GM18507 (cell line): ENCODE measurements at places on chromosomes 13 and 19.

DNA sequence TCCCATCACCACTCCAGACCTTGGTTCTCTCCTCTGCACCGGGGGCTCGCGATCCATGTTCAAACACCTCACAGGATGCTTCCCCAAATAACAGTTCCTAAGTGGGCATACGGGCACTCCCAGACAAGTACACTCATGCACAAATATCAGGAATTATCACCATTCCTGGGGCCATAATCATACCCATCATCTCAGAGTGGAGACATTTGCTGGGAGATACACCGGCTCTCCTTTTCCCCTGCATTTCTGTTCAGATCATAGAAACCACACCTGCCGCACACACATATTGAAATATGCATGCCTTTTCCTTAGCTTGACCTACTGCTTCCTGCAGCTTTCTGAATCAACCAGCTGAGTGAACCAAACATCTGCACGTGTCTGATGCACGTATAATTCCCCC, 33.9 kb upstream of the MBNL2 start:
- no peak for DNase-seq

GRCh38 chr13:105709181-105709580, 826.3 kb downstream of the EFNB2 start:
- DNase-seq: no peak

- no peak for DNase-seq
These were observed 4.4 kb upstream of the NOP53 start for GRCh38 chr19:47740866-47741519.

- DNase-seq: peak; percentile 62
These were observed at the start of gene KASH5 for GRCh38 chr19:49387936-49388372. Gene KASH5, plus strand, starts transcription at chr19:49388249. Its CDS starts 2,635 bp downstream, at chr19:49390884.

DNA sequence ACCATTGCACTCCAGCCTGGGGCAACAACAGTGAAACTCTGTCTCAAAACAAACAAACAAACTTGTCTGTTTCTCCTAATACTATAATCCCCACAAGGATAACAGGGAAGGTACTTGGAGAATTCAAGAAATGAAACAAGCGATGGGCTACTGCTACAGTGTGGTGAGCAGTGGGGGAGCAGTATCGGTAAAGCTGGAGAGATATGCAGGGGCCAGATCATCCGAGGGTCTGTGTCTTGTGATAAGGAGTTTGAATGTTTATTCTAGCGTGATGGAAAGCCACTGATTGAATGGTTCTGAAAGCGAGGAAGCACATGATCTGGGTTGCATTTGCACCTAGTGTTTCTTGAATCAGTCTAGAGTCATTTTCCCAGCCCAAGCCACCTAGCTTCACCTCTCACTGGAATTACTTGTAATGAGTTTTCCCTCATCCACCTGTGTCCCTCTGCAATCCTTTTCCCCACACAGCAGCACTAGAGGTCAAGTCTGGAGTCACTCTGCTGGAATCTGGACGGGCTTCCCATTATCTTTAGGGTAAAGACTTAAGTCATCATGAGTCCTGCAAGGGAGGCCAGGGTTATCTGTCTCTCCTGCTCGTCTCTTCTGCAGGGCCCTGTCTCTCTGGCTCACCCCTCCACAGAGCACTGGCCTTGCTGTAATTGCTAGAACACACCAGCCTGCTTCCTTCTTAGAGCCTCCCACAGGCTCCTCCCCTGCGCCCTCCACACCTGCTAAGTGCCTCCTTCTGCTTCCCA, 162.3 kb downstream of the KLF5 start:
- DNase-seq: no peak

- DNase-seq: no peak
These were observed 74.9 kb downstream of the LHFPL6 start for GRCh38 chr13:39527961-39528660.
